ENCODE measurements at places on chromosomes 2 and 18.

DNA sequence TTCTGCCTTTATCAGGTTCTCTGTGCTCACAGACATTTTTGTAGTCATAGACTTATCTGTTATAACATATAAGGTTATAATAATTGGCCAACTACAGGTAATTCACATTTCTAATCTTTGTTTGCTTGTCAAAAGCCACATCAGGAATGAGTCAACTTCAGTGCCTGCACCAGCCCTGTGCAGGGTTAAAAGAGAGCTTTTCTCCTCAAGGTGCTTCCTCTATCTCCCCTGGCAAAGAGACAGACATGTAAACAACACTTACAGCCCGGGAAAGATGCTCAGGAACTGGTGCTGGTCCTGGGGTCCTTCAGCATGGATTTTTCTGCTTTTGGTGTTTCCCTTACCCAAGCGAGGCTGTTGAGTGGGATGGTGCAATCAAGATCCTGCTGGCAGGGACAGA lies 7.7 kb upstream of the EHD3 start:
- no peaks in the 10 kb centered on the region for H3K4me1 ChIP-seq
- H3K27ac ChIP-seq, result no peak overlapping the region
- no peaks in the 10 kb centered on the region for H3K36me3 ChIP-seq
- no peaks in the 10 kb centered on the region for H3K27me3 ChIP-seq

GRCh38 chr2:12320991-12321641 lies 395.6 kb upstream of the TRIB2 start:
- no peaks in the 10 kb centered on the region for H3K36me3 ChIP-seq
- H3K27me3 ChIP-seq, result no peaks in the 10 kb centered on the region
- H3K4me3 ChIP-seq, result no peak overlapping the region
- no peak overlapping the region for H3K27ac ChIP-seq
- DNase-seq, result no peak

DNA sequence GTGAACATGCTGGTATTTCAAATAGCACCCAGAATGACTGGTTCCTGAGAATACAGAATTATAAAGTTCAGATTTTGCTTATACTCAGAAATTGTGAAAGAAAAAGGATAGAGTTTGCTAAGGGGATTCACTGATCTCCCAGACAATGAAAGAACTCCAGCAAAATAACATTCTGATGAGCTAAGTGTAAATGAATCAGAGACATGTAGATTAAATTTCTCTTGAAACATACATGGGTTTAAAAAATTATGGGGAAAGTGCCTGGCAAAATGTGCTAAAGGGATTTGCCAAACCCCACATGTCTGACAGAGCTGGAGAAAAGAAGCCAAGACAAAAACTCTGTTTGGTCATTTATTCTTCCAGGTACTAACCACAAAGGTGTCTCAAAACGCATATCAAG lies 116.3 kb downstream of the FTCDNL1 start:
- no peaks in the 10 kb centered on the region for H3K36me3 ChIP-seq
- H3K27ac ChIP-seq, result no peak overlapping the region
- H3K4me1 ChIP-seq, result no peaks in the 10 kb centered on the region

- peak overlapping the region; percentile 56 for H3K4me3 ChIP-seq
- H3K27me3 ChIP-seq, result peaks cover 11% of the 10 kb centered on the region
- no peaks in the 10 kb centered on the region for H3K36me3 ChIP-seq
- H3K4me1 ChIP-seq, result no peaks in the 10 kb centered on the region
These were observed 368.4 kb downstream of the MTX2 start for GRCh38 chr2:176637486-176638166.
